Stimulated activated CD4-positive, alpha-beta T cell treated with anti-CD3 and anti-CD28 coated beads, Interleukin-2, amount 100 ng/mL, for 48 hours (primary cell): ENCODE measurements at places on chromosomes 4 and X.

DNA sequence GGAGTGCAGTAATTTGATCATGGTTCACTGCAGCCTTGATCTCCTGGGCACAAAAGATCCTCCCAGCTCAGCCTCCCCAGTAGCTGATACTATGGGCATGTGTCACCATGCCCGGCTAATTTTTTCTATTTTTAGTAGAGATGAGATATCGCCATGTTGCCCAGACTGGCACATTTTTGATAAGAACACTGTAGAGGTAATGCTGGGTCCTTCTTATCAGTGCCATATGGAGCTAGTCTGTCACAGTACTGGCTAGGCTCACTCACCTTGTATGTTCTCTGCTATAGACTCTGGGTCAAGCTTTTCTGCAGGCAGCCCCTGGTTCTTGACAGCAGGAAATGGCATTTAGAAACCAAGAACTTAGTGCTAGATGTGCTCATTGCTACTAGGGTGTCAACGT is 53.9 kb downstream of the BCOR start:
- no peak for DNase-seq

GRCh38 chrX:137916090-137916746 is 350.3 kb downstream of the ZIC3 start:
- DNase-seq = no peak

DNA sequence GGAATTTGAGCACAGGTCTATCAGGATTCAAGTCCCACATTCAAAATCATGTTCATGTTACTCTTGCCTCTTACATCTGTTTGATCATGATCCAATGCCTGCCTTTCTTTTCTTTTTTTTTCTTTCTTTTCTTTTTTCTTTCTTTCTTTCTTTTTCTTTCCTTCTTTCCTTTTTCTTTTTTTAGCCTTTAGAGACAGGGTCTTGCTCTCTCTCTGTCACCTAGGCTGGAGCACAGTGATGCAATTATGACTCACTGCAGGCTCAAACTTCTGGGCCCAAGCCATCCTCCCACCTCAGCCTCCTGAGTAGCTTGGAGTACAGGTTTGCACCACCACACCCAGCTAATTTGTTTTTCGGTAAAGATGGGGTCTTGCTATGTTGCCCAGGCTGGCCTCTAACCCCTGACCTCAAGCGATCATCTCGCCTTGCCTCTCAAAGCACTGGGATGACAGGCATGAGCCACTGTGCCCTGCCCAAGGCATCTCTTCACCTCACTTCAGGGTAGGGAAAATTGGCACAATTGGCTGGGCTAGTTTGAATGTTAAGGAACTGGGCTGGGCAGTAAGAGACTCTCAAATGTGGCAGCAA is 359.2 kb downstream of the FBXW7 start:
- no peak for DNase-seq

GRCh38 chrX:2700405-2701320 is 9.6 kb downstream of the CD99 start:
- DNase-seq = no peak

- no peak for DNase-seq
Measured at GRCh38 chr4:123348946-123349345, 47.6 kb upstream of the SPRY1 start.

DNA sequence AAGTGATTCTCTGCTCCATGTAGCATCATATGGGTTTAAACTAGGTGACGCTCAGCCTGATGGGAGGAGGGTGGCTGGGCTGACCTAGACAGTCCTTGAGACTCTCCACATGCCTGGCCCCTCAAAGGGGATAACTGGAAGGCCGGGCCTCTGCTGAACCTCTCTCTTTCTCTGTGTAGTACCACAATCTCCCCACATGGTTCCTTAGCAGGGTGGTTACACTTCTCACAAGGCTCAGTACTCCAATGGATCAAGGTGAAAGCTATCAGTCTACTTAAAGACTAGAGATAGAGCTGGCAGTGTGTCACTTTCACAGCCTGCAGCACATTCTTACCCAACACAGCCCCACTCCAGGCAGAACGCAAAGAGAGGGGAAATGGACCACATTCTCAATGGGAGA is 80.4 kb downstream of the LDB2 start:
- no peak for DNase-seq

DNA sequence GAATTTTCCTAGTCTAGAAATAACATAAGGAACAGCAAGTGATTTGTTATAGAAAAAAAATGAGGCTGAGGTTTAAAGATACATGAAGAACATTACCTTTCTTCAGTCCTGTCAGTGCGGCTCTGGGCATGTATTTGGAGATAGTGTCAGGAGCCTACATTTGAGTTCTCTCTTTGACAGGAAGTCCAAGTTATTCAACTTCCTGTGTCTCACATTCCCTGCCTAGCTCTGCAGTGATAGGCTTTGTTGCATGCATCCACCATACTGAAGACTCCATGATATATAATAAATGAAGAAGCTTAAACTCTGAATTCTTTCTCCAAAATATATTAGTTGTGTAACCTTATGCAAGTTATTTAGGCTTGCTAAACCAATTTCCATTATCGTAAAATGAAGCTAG is 148.7 kb downstream of the RELL1 start:
- no peak for DNase-seq

DNA sequence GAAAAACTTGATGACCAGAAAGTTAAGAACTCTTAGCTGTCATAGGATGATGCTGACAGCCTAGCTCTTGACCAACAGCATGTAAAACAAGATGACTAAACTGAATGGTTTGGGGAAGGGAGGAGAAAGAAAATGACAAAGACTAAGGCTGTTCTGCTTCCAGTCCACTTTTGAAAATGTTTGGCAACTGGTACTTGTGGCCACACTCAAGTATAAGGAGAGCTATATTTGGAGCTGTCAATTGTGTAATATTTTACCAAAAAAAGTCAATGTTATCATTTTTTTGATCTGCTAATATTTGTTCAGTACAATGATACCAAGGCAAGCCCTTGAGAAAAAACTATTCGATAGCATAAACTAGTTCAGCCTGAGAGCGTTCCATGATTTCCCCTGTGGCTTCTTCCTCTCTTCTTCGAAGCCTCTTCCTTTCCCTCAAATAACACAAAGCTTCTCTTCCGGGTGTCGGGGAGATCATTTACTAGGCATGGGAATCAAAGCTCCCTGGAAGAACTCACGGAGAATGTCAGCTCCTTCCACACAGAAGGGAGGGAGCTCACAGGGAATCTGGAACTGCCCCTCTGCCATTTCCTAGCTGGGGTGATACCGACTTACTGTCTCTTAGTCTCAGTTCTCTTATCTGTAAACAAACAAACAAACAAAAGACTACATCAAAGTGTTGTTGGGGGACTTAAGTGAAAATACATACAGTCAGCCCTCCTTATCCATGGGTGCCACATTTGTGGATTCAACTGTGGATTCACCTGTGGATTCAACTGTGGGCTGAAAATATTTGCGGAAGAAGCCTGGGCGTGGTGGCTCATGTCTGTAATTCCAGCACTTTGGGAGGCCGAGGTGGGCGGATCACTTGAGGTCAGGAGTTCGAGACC is 82.6 kb downstream of the SCD5 start:
- DNase-seq = no peak

- DNase-seq = no peak
Measured at GRCh38 chr4:22667332-22667940, 25.3 kb upstream of the GBA3 start.

DNA sequence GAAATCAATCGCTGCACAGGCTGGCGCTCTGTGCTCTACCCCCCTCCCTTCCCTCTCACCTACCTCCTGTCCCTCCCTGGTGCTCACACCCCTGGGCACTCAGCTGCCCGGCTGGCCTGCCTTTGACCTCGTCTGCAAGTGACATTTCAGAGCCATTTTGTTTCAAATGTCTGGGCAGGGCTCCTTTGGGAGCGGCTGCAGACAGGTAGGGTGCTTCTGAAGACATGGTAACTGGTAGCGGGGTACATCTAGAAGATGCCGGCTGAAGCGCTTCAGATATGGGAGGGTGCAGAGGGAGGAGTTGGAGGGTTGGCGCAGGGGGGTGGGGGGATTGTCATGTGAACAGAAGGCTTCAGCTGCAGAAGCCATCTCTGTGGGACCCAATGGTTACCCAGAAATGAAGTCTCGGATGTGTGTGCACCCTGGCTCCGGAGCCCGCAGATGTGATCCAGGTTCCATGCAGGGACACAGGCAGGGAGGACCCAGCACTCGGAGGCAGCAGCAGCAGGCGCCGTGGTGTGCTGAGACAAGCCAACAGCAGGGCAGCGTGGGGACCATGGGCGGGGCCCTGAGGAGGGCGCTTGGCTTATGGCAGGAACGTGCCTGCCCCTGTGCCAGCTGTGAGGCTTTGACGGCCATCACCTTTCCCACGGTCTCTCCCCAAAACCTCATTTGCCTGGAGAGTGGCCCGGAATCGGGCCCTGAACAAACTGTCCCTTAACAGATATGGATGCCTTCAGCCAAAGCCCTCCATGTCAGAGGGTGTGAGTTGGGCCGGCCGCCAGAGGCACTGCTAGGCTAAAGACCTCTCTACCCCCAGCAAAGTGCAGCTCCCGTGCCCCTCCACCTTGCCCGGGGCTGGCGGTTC is 7.6 kb upstream of the DUSP9 start:
- DNase-seq = no peak

GRCh38 chr4:165383591-165384073 is 4.8 kb downstream of the CPE start:
- no peak for DNase-seq
